ENCODE measurements at places on chromosomes 4 and X.

DNA sequence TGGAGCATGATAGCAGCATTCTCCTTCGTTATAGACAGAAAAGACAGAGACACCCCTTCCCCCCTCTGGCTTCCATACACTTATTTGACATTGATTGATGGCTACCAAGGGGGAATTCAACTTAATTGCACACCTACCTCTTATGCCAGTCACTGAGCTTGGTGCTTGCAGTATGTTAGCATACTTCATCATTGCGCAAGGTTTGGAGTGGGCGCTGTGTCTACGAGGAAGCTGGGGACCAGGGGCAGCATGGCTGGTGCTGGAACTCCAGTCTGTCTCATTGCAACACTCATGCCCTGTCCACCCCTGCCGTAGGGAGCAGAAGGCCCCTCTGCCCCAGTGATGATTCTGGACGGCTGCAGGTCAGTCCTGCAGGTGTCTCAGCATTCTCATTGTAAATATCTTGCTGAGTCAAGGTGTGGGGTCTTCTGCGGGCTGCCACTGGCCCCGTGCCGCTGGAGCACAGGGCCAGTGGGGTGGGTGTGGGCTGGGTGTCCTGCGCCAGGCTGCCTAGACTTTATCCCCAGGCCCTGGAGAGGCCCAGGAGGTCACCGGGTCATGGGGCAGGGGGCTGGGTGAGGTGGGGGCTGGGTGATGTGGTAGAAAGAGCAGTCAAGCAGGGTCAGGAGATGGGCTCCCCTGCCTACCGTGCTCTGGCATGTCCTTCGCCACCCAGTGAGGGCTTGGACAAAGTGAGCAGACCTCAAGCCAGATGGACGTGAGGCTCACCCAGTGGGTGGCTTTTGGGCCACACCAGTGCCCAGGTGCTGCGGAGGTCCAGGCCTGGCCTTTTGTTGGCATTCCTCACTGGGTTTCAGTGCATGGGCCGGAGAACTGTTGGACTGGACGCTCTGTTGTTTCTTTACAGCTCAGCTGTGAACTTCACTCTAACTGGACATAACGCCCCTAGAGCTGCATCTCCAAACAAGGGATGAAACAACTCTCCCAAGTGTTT lies 85.5 kb downstream of the PSAPL1 start:
- no peak for DNase-seq

DNA sequence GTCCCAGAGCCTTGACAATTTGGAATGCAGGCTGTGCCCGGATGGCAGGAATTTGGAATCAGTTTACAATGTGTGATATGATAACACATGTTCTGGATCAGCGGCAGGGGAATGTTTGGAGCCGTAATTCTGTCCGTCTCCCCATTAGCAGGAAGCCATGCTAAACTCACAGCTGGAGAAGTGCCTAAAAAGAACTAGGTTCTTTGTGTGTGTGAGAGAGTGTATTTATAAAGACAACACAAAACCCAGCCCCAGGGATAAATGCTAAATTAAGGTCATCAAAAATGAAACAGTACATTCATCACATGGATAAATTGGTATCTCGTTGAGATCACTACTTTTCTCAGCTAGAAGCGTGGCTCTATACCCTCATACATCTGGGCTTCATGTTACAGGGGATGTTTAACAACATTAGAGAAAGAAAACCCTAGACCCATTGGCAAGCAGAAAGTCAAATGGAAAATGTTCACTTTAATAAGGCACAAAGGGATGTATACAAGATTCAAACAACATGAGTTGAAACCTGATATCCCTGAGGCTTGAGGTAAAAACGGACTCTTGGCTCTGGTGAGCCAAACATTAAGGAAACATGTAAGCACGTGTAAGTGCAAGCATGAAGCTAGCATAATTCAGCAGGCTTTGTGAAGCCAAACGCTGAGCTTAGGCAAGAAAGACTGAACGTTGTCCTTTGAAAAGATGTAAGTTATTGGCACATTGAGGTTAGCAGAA lies 18.0 kb upstream of the TMEM131L start:
- no peak for DNase-seq

DNA sequence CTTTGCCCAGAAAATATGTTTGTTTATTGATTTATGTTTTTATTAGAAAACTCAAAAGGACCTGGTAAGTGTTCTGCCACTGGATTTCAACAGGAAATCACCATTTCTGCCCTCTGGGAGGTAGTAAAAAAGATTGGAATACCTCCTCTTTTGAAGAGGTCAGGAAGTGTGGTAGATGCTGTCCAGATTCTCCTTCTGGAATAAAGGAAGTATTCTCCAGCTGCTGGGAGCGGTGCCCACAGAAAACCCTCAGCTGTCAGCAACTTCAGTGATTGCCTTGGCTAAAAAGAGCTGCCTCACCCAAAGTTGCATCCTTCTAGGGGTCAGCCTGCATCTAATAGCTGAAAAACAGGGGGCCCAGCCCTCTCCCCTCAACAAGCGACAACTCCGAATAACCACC lies 13.8 kb upstream of the ZNF674 start:
- DNase-seq = no peak

- DNase-seq = no peak
Observed at GRCh38 chrX:21741364-21741763, 16.6 kb downstream of the SMPX start.

DNA sequence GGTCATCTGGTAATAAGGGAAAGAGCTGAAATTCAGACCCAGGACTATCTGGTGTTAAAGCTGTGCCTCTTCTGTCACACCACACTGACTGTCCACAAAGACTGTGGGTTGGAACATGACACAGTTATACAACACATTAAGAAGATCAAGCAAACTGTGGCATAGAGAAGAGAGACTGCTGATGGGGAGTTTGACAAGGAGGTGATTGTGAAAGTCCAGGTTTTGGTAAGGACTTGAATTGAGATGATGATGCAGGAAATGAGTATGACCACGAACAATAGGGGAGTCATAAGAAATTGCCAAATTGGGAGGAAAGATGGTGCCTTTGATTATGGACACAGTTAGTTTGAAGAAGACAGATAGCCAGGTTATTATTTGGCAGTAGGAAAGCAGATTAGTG lies 163.4 kb downstream of the PDGFRA start:
- DNase-seq = no peak

DNA sequence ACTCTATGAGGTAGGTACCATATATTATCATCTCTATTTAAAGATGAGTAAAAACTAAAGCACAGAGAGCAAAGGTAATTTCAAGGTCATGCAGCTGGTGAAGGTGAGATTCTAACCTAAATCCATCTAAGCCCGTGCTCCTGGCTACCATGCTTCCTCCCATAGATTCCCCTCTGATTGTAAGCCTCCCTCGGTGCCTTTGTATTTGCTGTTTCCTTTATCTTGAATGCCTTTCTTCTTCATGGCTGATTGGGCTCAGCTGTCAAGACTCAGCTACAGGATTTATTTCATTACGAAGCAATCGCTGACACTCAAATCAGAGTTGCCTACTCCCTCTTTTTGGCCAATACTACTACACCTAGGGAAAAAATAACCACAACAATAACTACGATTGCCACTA lies 217.1 kb downstream of the ARAP2 start:
- DNase-seq = no peak

GRCh38 chr4:520683-521023 lies 21.6 kb downstream of the PIGG start:
- DNase-seq = no peak

DNA sequence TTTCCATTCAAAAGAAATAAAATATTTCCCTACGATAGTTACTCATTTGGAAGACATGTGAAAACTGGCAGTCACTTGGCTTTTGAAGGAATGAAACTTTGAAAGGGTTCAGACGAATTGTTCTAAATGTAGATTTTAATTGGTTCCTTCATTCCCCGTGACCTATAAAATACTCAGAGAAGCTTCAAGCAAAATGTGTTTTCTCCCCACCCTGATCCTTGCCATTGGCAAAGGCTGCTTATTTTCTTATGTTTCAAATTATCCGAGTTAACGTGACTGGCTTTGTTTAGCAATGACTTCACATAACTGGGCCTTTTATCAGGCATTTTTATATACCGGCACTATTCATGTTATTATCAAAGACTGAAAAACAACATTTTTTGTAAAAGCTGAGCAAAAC lies 204.1 kb upstream of the NEIL3 start:
- DNase-seq = no peak
